SK-N-SH treated with all-trans-retinoic acid at 6 μM for 48 hours (cell line): ENCODE measurements at places on chromosomes 3 and 15.

DNA sequence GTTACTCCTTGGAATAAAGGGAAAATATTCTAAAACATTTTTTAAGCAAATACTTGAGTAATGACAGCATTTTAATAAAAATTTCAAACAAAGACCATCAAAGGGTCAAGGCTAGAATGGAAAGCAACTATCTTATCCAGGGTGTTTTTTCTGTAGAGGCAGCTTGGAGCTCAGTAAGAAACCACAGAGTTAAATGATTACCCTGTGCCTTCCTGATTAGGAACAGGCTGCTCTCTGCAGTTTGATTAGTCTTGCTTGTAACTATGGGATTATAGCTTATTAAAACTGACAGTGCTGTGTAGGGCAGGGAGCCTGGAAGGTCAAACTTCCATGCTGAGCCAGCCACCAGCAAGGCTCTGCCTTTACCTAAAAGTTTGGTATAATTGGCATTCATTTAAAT, 33.1 kb downstream of the QTRT2 start:
- no peak; the same call in 2 of the 3 replicates for ATAC-seq

DNA sequence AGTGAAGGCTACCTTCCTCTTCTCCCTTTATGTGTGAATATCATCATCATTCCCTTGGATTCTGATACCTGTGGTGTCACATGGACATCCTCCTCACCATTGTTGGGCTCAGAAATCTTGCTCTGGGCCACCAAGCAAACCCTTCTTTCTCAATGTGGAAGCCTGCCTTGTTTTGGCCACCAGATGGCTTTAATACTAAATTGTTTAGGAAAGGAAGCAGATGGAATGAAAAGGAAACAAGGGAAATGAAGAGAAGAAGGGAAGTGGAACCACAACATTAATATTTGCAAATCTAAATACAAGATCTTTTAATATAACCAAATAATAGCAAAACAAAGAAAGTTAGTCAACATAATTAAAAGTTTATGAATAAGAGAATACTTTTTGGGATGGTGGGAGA, 14.0 kb downstream of the FAM227B start:
- ATAC-seq = no peak

GRCh38 chr3:14859880-14860279, 41.1 kb downstream of the FGD5 start:
- no peak for ATAC-seq

- ATAC-seq = no peak
Observed at GRCh38 chr15:91073768-91074167, 26.3 kb upstream of the SV2B start.

- ATAC-seq = peak; percentile 24; the same call in 1 of the 3 replicates
Observed at GRCh38 chr3:170049146-170050000, 11.6 kb downstream of the GPR160 start.

- ATAC-seq = no peak
Observed at GRCh38 chr15:23370578-23370977, 16.0 kb downstream of the GOLGA8S start.

DNA sequence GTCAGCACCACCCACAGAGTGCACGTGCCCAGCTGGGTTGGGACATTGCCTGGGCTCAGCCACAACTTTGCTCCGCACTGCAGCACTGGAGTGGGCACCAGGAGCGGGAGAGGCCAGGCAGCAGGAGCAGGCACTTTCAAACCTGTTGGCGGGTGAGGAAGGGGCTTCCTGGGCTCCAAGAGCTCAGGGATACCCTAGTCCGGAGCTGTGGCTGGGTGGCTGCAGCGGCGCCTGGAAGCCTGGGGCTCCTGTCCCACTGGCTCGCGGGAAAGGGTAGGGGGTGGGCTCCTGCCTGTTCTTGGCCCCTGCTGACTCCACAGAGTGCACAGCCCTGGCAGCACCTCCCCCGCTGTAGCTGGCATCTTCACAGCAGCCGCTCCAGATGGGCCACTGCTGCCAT, 417.6 kb upstream of the RGMA start:
- no peak for ATAC-seq

DNA sequence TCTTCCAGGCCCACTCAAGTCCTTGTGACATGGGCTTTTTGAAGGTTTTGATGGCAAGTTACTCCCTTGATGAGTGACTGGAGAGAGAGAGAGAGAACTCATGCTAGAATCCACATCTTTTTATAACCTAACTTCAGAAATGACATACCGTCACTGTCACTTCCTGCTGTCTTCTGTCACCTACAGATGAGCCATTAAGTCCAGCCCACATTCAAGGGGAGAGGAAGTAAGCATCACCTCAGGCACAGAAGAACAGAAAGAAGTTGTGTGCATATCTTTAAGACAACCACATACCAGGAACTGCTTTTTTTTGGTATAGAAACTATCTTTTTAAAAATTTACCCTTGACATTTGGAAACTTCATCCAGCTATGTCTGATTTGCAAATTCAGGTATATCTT, 16.6 kb upstream of the TXNRD3 start:
- ATAC-seq = no peak

DNA sequence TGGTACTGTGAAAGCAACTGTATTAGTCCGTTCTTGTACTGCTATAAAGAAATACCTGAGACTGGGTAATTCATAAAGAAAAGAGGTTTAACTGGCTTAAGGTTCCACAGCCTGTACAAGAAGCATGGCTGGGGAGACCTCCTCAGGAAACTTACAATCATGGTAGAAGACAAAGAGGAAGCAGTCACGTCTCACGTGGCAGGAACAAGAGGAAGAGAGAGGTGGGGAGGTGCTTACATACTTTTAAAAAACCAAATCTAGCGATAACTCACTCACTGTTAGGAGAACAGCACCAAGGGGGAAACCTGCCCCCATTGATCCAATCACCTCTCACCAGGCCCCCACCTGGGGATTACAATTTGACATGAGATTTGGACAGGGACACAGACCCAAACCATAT, 48.9 kb downstream of the IQGAP1 start:
- no peak for ATAC-seq

DNA sequence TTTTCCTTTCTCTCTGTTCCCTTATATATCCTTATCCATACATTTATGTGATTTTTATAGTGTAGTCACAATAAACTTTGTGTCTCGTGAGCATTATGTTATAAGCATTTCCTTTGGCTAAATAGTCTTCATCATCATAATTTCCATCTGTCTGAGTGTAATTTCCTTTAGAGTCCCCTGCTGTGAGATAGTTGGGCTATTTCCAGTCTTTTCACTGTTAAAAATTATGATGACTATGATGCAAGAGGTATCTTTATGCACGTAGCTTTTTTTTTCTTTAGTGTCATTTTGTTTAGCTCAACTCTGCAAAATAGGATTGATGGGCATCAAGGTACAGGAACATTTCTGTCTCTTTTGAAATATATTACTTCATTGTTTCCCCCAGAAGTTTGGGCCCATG, 26.9 kb upstream of the CA12 start:
- ATAC-seq = no peak
